Stimulated activated CD4-positive, alpha-beta T cell treated with anti-CD3 and anti-CD28 coated beads, Interleukin-1b, Interleukin-23, amount 100 ng/mL, for 1 hour (primary cell): ENCODE measurements at places on chromosomes 4 and X.

- DNase-seq: no peak
Observed at GRCh38 chrX:150508451-150509367, 59.7 kb upstream of the MTM1 start.

GRCh38 chrX:154460326-154460725 is 2.2 kb downstream of the PLXNA3 start:
- no peak for DNase-seq

GRCh38 chr4:66252291-66252690 is 582.0 kb upstream of the EPHA5 start:
- DNase-seq: no peak

- no peak for DNase-seq
Observed at GRCh38 chrX:148628621-148629020, 128.2 kb downstream of the AFF2 start.

DNA sequence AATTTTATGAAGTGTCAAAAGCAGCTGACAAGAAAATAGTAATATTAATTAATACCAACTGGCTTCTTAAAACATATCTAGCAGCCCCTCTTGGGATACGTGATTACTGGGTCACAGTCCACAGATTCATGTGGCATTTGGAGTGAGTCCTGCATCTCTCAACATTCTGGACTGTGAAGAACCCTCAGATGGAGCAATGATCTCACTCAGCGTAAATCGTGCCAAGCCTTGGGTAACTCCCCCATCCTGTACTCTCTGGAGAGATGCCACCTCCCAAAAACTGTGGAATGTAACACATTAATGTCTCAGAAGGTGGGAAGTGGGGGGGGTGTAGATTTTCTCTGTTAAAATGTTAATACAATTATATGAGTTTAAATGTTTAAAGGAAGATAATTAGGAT is 118.2 kb upstream of the IQCM start:
- no peak for DNase-seq
